ENCODE measurements at places on chromosomes 4 and X.

GRCh38 chr4:156291317-156291716 lies 337.7 kb upstream of the CTSO start:
- DNase-seq = no peak

- DNase-seq = no peak
Observed at GRCh38 chr4:98293104-98293887, 32.1 kb downstream of the RAP1GDS1 start.

DNA sequence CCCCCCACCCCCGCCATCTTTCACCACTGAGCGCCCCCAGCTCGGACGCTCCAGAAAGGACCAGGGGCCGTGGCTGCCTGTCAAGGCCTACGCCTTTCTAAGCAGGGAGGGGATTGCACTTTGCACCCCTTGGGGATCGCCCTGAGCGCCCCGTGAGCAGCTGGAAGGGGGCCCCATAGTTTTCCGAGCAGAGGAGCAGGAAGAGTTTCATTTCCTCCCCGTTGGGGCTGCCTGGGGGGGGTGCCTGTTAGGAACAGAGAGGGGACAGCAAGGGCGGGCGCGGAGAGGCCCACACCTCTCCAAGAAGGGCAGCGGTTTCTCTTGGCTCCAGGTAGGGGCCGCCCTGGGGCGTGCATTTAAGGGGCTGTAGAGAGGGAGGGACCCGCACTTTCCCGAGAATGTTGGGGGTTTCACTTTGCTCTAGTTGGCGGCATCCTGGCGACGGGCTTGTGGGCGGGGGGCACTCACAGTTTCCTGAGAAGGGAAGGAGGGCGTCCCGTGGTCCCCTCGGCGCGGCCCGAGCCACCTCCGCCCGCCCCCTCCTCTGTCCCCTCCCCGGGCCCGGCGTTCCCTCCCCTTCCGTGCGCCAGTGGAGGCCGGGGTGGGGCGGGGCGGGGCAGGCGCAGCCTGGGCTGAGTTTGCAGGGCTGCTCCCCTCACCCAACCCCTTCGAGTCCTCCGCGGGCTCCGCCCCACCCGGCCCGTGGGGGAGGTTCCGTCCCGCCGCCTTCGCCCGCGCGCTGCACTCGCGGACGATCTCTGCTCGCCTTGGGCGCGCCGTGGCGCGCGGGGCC lies 82.3 kb upstream of the CD99 start:
- DNase-seq = no peak

DNA sequence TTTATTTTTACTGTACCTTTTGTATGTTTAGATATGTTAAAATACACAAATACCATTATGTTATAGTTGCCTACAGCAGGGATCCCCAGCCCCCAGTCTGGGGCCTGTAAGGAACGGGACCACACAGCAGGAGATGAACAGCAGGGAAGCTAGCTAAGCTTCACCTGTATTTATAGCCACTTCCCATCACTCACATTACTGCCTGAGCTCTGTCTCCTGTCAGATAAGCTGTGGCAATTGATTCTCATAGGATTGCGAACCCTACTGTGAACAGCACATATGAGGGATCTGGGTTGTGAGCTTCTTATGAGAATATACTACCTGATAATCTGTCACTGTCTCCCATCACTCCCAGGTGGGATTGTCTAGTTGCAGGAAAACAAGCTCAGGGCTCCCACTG lies 73.9 kb downstream of the BMPR1B start:
- DNase-seq = no peak

DNA sequence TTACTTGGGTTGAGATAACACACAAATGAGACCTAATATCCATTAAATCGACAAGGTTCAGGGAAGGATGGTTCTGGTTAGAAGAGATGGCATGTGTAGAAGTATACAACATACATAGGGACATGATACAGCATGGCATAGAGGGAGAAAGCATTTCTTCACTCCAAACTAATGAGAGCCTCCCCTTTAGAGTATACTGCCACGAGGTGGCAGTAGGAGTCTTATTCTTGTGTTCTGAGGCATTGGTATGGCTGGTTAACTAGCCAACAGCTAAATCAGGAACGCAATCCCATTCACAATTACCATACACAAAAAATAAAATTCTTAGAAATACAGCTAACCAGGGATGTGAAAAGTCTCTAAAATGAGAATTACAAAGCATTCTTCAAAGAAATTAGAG lies 29.1 kb upstream of the TRO start:
- no peak for DNase-seq
